ENCODE measurements at places on chromosomes 3 and 15. TPM values are rescaled to one million over a fixed set of nuclear protein-coding genes. Genes with fewer than 3 reads are reported as not detected.
A peak's percentile ranks its signal among the peaks of the same experiment; 100 is the strongest.

The PRKCD gene
- 23.3 TPM for total RNA-seq

DNA sequence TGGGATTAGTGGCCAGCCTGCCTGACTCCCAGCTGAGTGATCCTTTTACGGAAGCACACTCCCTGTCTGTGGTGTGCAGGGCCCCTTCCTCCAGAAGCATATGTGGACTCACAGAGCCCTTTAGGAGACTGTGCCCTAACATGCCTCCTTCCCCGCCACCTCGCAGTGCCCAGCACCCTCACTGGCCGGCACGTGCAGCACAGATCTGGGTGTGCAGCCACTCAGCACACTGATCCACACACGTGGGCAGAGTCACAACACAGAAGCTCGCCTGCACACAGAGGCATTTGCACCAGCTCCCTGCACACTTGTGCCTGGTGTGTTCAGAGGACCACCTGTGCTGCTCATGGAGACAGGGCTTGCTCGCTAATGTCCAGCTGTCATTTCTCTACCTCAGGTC is 23.6 kb upstream of the CSPG4 start:
- no peak for DNase-seq

- no peak for DNase-seq
Measured at GRCh38 chr3:124964387-124964786, 29.8 kb upstream of the MUC13 start.

The TMC3 gene
- total RNA-seq: not detected

The DNAH12 gene
- total RNA-seq: 0.12 TPM

GRCh38 chr3:195441476-195441991 is 1.3 kb downstream of the ACAP2 start:
- peak; percentile 27 for DNase-seq

DNA sequence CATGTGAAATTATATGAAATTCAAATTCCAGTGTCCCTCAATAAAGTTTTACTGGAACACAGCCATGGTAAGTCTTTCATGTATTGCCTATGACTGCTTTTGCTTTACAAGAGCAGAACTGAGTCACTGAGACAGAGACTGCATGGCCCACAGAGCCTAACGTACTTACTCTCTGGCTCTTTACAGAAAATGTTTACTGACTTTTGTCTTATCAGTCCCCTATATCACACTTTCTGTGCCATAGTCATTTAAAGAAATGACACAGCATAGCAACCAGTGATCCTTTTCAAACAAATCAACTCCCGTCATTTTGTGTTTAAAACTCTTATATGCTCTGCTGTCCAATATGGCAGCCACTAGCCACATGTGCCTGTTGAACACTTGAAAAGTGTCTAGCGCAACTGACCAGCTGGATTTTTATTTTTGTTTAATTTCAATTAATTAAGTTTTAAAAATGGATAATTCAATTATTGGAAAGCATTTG is 129.7 kb upstream of the CDIN1 start:
- no peak for DNase-seq

Measured in T-cell (primary cell).